Astrocyte (in vitro differentiated cells and primary cell): ENCODE measurements at places on chromosomes 11 and 22. TPM values are rescaled to one million over a fixed set of nuclear protein-coding genes. Genes with fewer than 3 reads are reported as not detected.

Gene SLN
- 4.9 and 8.0 TPM in 2 replicates for total RNA-seq

Gene CHRDL2
- not detected in 2 replicates for total RNA-seq

Gene HTR3B
- total RNA-seq: not detected in 2 replicates

Gene RFPL2
- 0.25 TPM in 1 of 2 replicates, not detected in the other for total RNA-seq

Gene SCGB1A1
- total RNA-seq: not detected in 2 replicates

Gene MMP11
- 12.2 and 23.7 TPM in 2 replicates for total RNA-seq

DNA sequence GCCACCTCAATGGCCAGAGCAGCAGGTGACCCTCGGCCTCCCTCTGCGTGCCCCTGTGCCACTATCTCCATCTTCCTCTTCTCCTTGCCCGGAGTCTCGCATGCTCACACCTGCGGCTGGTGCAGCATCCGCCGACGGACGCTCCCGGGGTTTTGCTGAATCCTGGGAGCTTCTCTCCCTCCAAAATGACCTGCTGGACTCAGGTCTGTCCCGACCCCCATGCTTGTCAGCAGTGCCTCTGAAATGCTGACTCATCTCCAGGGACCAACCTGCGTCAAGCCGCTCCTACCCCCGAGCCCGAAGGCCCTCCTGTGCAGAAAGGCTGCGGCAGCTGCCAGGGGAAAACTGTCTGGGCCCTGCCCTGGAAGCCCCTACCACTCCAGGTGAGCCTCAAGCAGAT lies 58.4 kb downstream of the CELSR1 start:
- no peak for DNase-seq

GRCh38 chr22:30326255-30326705 lies 461 bp downstream of the TBC1D10A start:
- no peak for DNase-seq

- no peak for DNase-seq
Observed at GRCh38 chr11:47415091-47415854, 6.9 kb downstream of the SLC39A13 start.

- DNase-seq: no peak
Observed at GRCh38 chr22:31238057-31238456, 26.0 kb downstream of the LIMK2 start.

GRCh38 chr11:63761931-63762653 lies 6.5 kb downstream of the ZFTA start:
- no peak for DNase-seq

DNA sequence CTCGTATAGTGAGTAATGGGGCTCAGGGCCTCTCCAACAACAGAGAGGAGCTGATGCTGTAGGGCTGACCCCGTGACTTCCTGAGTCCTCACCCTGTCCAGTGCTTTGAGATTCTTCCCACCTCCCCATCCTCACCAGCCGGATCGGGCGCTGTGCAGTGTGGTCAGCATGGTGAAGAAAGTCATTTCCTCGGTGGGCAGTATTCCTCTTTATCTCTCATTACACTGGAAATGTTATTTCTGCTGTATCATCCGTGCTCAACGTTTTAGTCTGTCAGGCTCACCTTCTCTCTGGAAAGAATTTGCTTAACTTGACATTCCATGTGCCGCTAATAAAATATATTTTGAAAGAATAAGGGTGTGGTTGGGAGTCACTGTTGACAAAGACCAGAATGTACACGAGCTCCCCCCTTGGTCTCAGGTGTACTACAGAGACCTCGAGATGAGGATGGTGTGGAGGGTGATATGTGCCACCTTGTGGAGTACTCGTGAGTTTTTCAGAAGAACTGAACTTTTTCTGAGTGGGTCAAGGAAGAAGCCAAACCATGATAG lies 25.7 kb upstream of the SCGB1A1 start:
- no peak for DNase-seq

DNA sequence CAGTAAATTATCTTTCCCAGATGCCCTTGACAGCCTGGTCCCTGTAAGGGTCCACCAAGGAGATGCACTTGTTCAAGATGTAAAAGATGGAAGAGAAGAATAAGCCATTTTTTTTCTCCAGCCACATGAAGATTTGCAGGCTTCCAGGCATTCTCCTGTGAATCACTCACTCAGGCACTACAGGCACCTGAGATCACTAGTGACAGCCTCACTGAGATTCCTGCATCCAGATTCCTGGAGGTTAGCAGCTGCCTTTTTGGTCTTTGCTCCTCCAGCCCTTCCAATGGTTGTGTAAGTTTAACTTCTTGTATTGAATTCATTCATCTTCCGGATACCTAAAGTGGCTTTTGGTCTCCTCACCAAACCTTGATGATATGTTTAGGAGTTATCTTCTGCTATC lies 630.2 kb upstream of the CADM1 start:
- no peak for DNase-seq

GRCh38 chr22:20180640-20181039 lies 29.8 kb upstream of the CCDC188 start:
- no peak for DNase-seq

- DNase-seq: no peak
Observed at GRCh38 chr22:46769191-46769675, 6.8 kb downstream of the TBC1D22A start.

- no peak for DNase-seq
Observed at GRCh38 chr11:92482492-92483060, 258.0 kb downstream of the FAT3 start.
